Sigmoid colon (tissue), 7 donors: ENCODE measurements at places on chromosomes 7 and 10. TPM values are rescaled to one million over a fixed set of nuclear protein-coding genes. Genes with fewer than 3 reads are reported as not detected.

DNA sequence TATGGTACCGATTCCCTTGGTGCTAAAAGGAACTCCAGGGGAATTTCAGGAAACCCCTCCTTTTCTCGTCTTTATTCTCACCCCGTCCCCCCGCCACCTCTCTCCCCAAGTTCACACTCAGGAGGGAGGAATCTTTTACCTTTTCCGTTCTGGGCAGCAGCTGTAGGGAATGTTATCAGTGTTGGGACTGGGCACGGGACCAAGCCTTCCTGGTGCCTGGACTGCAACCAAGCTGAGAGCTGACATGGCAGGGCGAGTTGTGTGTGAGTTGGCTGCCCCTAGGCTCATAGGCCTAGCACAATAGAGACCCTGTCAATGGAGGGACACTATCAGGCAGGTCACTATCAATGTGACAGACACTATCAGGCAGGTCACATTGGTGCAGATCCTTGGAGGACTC is 121.4 kb downstream of the TCF7L2 start:
- H3K4me1 ChIP-seq = peaks cover 45% of the 10 kb centered on the region
- H3K4me3 ChIP-seq = no peak overlapping the region
- H3K27me3 ChIP-seq = no peaks in the 10 kb centered on the region
- no peak for DNase-seq
- no peak overlapping the region for H3K27ac ChIP-seq

GRCh38 chr7:117780832-117781231 is 92.4 kb downstream of the CTTNBP2 start:
- H3K4me1 ChIP-seq = no peaks in the 10 kb centered on the region
- no peaks in the 10 kb centered on the region for H3K36me3 ChIP-seq
- H3K27me3 ChIP-seq = no peaks in the 10 kb centered on the region
- H3K27ac ChIP-seq = no peak overlapping the region
- DNase-seq = no peak

Gene MEOX2
- polyA plus RNA-seq = 0.23 TPM

DNA sequence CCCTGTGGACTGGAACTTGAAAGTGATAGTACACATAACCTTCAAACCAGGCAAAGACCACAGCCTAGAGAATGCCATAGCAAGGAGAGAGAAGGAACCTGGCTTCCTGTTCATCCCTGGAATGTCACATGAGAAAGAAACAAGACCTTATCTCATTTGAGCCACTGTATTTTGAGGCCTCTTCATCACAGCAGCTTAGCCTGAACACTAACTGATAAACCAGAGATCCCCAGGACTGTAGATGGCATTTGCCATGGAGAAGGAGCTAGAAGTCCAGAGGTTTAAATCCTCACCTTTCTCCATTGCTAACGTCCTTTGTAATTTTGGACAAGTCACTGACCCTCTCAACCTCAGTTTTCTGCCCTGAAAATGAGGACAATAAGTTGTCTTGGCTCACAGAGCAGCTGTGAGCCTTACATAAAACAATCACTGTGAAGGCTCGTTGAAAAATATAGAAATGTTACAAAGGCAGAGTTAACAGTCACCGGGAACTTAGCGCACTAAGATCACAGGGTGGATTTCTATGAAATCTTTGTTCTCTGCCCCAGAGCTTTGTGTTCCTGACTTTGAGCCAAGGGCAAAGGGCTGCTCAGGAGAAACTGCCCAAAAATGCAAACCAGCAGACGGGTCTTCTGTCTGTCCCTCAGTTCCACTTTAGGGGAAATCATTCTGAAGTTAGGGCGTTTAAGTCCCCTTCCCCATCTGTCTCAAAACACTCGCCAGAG is 197.0 kb downstream of the USP6NL start:
- no peaks in the 10 kb centered on the region for H3K27me3 ChIP-seq
- no peaks in the 10 kb centered on the region for H3K4me1 ChIP-seq
- H3K36me3 ChIP-seq = no peaks in the 10 kb centered on the region
- no peak overlapping the region for H3K4me3 ChIP-seq
- H3K27ac ChIP-seq = no peak overlapping the region

Gene PVRIG
- 12.0 TPM for polyA plus RNA-seq

Gene PLXDC2
- polyA plus RNA-seq = 5.1 TPM

Gene CLDN3
- polyA plus RNA-seq = 231 TPM

DNA sequence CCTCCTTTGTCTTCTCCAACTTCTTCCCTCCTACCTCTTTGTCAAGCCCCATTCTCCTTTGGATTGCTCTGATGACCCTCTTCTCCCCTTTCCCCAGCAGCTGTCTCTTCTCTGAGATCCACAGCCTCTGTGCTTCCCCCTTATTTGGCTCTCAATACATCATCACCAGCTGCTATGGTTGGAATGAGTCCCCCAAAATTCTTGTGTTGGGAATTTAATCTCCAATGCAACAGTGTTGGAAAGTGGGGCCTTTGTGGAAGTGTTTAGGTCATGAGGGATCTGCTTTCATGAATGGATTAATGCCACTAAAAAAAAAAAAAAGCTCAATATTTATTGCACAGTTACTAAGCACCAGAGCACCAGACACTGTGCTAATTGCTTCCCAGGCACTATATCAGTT is 39.2 kb upstream of the FRMD4A start:
- H3K27ac ChIP-seq = no peak overlapping the region
- H3K4me1 ChIP-seq = no peaks in the 10 kb centered on the region
- no peaks in the 10 kb centered on the region for H3K36me3 ChIP-seq
- no peaks in the 10 kb centered on the region for H3K27me3 ChIP-seq
- no peak overlapping the region for H3K4me3 ChIP-seq

Gene TSPAN13
- polyA plus RNA-seq = 51.8 TPM

DNA sequence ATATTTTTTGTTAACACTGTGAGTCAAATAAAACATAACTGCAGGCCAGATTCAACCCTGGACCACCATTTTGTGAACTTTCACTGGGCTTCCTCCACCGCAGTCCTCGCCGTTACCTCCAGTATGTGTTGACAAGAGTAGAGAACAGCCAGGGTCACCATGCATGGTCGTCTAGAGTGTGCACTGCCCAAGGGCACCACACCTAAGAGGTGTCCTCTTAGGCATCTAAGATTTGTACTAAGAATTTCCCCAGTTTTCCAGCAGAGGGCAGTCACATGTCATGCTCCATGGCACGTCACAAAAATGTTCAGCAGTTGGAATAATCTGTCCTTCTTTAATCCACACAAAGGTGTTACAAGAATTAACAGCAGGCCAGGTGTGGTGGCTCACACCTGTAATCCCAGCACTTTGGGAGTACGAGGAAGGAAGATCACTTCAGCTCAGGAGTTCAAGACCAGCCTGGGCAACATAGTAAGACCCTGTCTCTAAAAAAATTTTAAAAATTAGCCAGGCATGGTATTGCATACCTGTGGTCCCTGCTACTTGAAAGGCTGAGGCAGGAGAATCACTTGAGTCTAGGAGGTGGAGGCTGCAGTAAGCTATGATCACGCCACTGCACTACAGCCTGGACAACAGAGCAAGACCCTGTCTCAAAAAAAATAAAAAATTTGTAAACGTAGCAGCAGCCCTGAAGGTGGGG is 71.2 kb upstream of the FOXK1 start:
- no peaks in the 10 kb centered on the region for H3K27me3 ChIP-seq
- H3K4me3 ChIP-seq = no peak overlapping the region
- no peak overlapping the region for H3K27ac ChIP-seq

DNA sequence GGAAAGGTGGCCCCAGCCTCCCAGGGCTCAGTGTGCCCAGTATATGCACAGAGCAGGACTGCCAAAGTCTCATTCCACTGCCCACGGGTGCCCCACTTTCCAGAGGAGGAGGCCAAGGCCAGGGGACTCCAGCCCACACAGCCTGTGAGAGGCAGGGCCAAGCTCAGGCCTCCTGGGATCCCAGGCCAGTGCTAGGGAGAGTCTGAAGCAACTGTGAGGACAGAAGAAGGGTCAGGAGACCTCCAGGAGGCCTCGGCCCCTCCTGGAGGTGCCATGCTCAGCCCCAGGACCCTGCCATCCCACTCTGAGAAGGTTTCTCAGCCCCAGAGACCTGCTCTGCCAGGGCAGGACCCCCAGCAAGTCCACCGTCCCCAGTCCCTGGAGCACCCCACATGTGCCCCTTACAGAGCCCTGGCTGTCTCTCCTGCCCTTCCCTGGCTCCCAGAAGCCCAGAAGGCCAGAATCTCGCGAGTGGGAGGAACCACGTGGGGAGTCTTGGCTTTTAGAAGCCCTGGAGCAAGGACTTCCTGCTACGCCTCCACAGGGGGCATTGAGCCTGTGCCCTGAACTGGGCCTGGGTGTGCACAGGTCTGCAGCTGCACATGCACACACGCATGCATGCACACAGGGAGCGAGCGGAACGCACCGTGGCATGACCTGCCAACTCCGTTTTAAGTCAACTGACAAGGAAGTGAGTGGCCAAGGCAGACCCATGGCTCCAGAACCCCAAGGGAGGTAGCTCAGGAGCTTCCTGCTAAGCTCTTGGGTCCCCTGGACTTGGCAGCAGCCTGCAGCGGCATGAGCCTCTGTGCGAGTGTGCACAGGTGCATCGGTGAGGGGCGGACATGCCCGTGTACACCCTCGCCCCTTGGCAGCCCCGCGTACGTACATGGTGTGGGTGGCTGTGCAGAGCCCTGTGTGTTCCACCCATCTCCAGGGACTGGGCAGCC is 33.6 kb downstream of the ZCCHC24 start:
- H3K36me3 ChIP-seq = no peaks in the 10 kb centered on the region
- peak; percentile 65 for DNase-seq
- no peaks in the 10 kb centered on the region for H3K27me3 ChIP-seq
- H3K27ac ChIP-seq = no peak overlapping the region

Gene CPVL
- 15.5 TPM for polyA plus RNA-seq

Gene CCDC172
- not detected for polyA plus RNA-seq

Gene JCAD
- 4.4 TPM for polyA plus RNA-seq

Gene CAMK2B
- polyA plus RNA-seq = 0.23 TPM

Gene CABCOCO1
- not detected for polyA plus RNA-seq

Gene CRYGN
- 0.17 TPM for polyA plus RNA-seq

GRCh38 chr10:132788831-132789219 is 2.9 kb upstream of the NKX6-2 start:
- no peak for DNase-seq
- H3K36me3 ChIP-seq = no peaks in the 10 kb centered on the region
- peaks cover 44% of the 10 kb centered on the region for H3K4me1 ChIP-seq
- no peak overlapping the region for H3K4me3 ChIP-seq
- H3K27me3 ChIP-seq = peaks cover 59% of the 10 kb centered on the region
- no peak overlapping the region for H3K27ac ChIP-seq

Gene ZCWPW1
- polyA plus RNA-seq = 5.4 TPM

DNA sequence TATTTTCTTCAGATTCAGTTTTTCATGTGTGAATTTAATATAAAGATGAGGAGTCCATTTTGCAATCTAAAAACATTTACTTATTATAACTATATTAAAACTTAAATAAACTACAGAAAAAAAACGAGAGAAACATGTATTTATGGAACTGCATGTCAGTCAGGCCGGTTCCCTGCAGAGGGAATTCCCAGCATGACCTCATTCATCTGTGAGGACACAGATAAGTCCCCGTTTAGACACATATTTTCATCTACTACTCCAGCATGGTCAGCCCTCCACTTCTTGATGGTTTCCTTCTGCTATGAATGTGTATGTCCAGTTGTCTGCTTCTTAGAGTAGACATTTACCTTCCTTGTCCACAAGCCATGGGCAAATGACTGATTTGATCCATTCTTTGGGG is 339.1 kb downstream of the SEMA3D start:
- no peaks in the 10 kb centered on the region for H3K36me3 ChIP-seq
- DNase-seq = no peak
- no peak overlapping the region for H3K4me3 ChIP-seq
- H3K27ac ChIP-seq = no peak overlapping the region
- no peaks in the 10 kb centered on the region for H3K27me3 ChIP-seq

DNA sequence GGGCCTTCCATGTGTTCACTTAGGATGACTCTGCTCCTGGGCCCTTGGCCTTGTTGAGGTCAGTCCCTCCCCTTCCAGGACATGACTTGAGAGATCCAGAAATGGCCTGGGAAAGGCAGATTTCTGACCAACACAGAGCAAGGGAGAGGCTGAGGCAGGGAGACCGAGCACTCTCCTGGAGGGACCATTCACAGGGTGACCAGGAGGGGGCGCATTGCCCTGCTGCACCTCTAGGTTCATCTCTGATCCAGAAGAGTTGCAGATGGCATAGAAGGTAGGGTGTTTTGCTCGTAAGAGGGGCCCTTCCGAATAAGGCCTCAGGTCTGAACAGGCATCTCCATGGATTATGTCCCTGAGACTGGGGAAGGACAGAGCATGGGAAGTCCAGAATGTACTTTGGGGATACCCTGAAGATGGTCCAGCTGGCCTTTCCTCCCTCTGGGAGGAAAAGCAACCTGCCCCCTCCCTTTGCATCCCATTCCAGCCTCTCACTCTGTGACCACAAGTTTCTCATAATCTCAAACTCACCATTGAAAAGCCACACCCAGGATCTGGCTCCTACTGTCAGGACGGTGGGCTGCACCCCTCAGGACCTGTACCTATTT is 6.6 kb downstream of the DMBT1 start:
- H3K36me3 ChIP-seq = no peaks in the 10 kb centered on the region
- H3K27me3 ChIP-seq = no peaks in the 10 kb centered on the region
- peak; percentile 47 for DNase-seq
- H3K4me3 ChIP-seq = no peak overlapping the region
- H3K27ac ChIP-seq = no peak overlapping the region

- no peaks in the 10 kb centered on the region for H3K4me1 ChIP-seq
- no peak overlapping the region for H3K27ac ChIP-seq
- no peak for DNase-seq
- peaks cover 94% of the 10 kb centered on the region for H3K27me3 ChIP-seq
- H3K4me3 ChIP-seq = no peak overlapping the region
- no peaks in the 10 kb centered on the region for H3K36me3 ChIP-seq
Observed at GRCh38 chr7:101300465-101301376, 20.9 kb downstream of the IFT22 start.

DNA sequence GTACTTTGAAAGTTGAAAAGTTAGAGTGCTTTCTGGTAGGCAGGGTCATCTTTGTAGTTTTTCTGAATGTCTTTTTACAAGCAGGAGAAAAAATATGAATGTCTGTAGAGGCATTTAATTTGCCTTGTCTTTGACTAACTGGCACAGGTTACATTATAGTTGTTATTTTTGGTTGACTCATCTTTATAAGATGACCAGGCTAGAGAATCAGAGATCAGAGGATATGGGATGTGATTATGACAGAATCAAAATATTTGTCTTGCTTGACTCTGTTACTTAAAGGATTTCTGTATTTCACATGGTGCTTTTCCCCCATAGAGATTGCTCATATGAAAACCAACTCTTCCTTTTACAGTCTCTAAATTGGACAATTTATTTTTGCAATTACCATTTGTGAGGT is 2.4 kb downstream of the ZMYND11 start:
- H3K27me3 ChIP-seq = no peaks in the 10 kb centered on the region
- H3K36me3 ChIP-seq = no peaks in the 10 kb centered on the region
- H3K27ac ChIP-seq = no peak overlapping the region
- H3K4me1 ChIP-seq = peaks cover 63% of the 10 kb centered on the region
- H3K4me3 ChIP-seq = no peak overlapping the region

Gene DPP6
- not detected for polyA plus RNA-seq

Gene COA1
- 46.1 TPM for polyA plus RNA-seq

- no peaks in the 10 kb centered on the region for H3K27me3 ChIP-seq
- DNase-seq = no peak
- H3K27ac ChIP-seq = no peak overlapping the region
- no peaks in the 10 kb centered on the region for H3K4me1 ChIP-seq
- no peaks in the 10 kb centered on the region for H3K36me3 ChIP-seq
Observed at GRCh38 chr7:34497153-34497777, 160.8 kb upstream of the NPSR1 start.

Gene ZNF365
- not detected for polyA plus RNA-seq

- no peak overlapping the region for H3K27ac ChIP-seq
- no peak for DNase-seq
- H3K36me3 ChIP-seq = peaks cover 17% of the 10 kb centered on the region
- H3K27me3 ChIP-seq = no peaks in the 10 kb centered on the region
- H3K4me3 ChIP-seq = no peak overlapping the region
Observed at GRCh38 chr7:45048748-45049147, 40.0 kb downstream of the NACAD start.

Gene DOCK1
- 19.8 TPM for polyA plus RNA-seq
